ENCODE measurements at places on chromosomes 12 and 14.

- no peak for DNase-seq
Measured at GRCh38 chr12:109463756-109464155, 13.3 kb downstream of the KCTD10 start.

- DNase-seq, result no peak
Measured at GRCh38 chr14:47252802-47253201, 422.6 kb downstream of the MDGA2 start.

- no peak for DNase-seq
Measured at GRCh38 chr14:96089401-96089800, 50.2 kb downstream of the C14orf132 start.

- no peak for DNase-seq
Measured at GRCh38 chr12:50006754-50007442, 18.4 kb downstream of the RACGAP1 start.

DNA sequence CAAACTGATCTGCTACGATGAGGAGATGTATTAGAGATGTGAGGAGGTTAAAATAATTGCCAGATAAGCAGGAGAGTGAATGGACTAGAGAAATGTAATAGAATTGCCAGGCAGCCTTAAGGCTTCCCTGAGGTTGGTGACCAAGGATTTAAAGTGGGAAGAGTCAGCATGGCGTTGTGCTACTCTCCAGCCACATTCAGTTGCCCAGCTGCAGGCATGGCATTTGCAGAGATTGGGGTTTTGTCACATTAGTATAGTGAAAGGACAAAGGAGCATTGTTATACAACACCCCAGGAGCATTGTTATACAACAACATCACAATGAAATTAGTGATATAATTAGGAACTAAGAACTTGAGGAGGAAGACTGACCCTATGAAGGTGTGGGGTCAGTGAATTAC lies 31.7 kb downstream of the MARK3 start:
- DNase-seq, result no peak

Measured in AML-193 (cell line).